ENCODE measurements at places on chromosomes 2 and 18.

- DNase-seq = no peak
Observed at GRCh38 chr18:63346031-63346430, 21.0 kb downstream of the KDSR start.

- no peak for DNase-seq
Observed at GRCh38 chr18:32478317-32478716, 7.6 kb upstream of the GAREM1 start.

DNA sequence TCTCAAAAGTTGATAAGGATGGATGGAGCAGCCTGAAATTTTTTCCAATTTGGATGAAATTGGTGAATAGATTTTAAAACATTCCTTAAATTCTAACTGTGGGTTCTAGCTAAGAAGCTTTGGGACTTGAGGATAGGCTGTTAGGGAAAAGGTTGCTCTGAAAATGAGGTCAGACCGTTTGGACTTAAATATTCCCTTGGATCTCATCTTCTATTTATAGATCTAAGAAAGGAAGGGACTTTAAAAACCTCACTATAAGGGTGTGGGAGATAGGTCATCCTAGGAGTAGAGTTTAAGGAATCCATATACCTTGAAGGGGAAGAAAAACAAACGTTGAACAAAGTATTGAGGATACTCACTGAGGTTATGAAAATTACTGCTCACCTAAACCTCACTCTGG lies 17.4 kb upstream of the SNORC start:
- no peak for DNase-seq

DNA sequence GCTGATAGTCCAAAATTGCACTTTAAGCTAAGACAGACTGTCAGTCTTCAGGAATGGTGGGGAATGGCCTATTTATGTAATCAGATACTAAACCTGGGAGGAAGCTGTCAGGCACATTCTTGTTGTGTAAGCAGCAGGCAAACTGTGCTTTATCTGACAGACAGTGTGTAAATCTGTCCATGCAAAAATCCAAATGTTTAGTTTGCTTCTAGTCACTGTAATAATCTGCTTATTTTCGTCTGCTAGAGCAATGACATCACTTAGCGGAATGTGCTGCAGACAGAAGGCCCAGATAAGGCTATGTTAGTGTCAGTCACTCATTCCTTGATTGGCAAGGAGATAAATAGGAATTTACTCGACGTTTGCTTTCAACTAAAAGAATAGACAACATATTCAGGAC lies 263.5 kb downstream of the ZNF407 start:
- no peak for DNase-seq

DNA sequence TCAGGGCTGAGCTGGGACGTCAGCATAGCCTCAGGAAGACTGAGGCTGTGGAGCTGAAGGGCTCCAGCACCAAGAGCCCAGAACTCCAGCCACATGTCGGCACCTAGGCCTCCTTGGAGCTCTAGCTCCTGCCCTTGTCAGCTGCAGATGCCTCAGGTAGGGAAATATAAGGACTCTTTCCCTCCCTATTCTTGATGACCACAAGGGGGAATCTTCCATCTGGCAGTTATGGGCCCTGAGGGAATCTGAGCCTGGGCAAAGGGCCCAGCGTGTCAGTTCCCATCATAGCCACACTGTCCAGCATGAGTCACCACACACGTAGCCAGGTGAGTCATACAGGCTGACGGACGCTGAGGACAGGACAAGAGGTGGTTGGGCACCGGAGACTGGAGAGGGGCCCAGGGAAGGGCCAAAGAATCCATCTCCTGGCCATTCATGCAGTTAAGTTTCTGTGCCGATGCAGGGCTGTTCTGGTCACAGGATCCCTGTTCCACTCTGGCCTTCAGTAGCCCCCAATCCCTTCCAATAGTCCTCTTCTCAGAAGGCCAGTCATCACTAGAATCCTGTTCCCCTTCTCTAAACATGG lies 1.8 kb downstream of the MPV17 start:
- DNase-seq = no peak

DNA sequence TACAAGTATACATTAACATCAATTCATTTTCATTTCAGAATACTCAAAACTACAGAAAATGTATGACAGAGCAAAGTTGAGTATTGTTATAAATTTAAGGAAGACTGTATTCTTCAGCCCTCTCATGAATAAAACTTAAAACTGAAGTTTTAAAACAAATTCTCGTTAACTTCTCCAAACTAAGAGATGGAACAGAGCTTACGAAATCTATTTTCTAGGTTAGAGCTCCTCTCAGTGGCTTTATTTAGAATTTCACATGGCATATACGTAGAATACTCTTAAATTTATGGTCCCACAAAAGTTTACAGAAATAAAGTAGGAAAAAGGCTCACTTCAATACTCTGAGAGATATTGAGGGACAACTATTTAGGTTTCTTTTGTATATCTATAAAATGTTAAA lies 612.1 kb downstream of the KCNJ3 start:
- no peak for DNase-seq

DNA sequence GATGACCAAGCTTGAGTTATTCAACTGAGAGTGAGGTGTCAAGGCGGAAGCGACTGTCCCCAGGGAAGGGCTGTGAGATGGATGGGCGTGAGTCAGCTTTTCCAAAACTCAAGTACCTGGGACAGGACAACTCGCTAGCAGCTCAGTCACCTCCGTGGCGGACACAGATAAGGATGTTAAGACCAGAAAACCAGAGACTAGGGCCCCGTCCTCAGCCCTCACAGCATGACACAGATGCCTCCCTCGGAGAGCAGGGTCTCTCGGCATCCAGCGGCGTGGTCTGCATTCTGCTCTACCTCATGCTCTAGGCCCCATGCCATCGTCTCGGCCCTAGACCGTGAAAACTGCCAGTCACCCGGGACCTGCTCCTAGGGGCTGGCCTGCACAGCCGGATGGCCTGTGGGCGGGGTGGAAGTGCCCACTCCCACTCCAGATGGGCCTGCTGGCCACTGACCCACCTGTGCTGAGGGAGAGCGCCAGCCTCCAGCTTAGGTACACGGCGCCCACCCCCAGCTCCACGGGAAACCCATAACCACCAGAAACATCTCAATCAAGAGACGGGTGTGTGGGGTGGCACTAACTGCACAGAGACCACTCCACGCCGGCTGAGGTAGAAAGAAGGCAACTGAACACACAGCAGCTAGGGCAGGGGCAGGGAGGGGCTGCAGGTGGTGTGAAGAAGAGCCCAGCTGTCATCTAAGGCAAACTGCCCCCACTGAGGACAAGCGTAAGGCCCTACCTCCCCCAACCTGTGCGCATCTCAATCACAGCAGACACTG lies 39.8 kb downstream of the ANO7 start:
- no peak for DNase-seq

- DNase-seq = no peak
Observed at GRCh38 chr18:77520767-77521166, 271.1 kb downstream of the GALR1 start.

GRCh38 chr2:26410764-26411243 lies 9.1 kb downstream of the DRC1 start:
- DNase-seq = no peak

GRCh38 chr2:224723586-224724217 lies 7.5 kb upstream of the CCDC195 start:
- DNase-seq = no peak

GRCh38 chr18:2529154-2529553 lies 42.2 kb downstream of the METTL4 start:
- no peak for DNase-seq

- no peak for DNase-seq
Observed at GRCh38 chr2:27212626-27213471, 781 bp upstream of the SLC5A6 start.

DNA sequence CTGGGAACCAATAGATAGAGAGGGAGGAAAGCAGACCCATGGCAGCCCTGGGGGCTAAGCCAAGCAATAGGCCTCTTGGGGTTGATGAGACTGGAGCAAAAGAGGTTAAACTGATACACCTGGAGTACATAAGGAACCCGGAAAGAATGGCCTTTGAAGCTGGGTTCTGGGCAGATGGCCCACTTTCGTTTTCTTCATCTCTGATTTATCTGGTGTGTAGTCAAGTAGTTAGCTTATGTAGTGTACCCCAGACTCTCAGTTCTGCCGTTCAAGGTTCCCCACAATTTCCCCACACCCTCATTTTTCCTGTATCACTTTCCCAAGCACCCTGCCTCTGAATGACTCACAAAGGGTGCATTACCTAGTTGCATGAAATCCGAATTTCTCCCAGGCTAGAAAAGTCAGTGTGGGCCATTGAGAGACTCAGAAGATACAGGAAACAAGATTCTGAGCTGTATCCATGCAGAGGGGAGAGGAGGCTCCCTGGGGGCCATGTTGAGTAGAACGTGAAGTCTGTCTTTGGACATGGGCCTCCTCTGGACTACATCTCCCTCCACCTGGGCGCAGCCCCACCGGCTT lies 235.0 kb downstream of the LOXHD1 start:
- DNase-seq = no peak

- no peak for DNase-seq
Observed at GRCh38 chr2:233968556-233968955, 51.4 kb downstream of the TRPM8 start.

- no peak for DNase-seq
Observed at GRCh38 chr2:86023366-86023712, 82.3 kb downstream of the POLR1A start.

DNA sequence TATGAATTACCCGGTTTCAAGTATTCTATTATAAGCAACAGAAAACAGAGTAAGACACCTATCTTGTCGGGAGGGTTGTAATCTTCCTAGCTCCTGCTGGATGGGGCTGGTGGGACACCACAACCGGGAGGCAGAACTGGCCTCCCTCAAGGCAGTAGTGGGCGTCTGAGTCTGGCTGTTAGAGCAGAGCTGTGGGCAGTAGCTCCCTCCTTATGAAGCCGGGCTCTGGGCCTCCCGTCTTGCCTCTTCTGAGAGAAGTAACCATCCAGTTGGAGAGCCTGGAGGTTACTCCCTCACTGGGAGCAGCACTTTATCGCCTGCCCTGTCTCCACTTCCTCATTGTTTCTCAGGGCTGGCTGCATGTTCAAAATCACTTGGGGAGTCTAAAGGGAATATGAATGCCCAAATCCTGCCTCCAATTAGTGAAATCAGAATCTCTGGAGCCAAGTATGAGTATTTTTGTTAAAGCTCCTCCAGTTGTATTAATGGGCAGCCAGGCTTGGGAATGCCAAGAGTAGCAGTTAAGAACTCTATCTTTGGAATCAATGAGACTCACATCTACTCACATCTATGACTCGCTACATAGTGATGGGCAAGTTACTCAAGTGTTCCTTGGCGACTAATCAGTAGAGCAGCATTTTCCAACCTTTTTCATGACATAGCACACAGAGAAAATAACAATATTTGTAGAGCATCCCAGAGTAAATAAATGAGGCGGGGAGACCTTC lies 27.3 kb upstream of the NRP2 start:
- DNase-seq = no peak

DNA sequence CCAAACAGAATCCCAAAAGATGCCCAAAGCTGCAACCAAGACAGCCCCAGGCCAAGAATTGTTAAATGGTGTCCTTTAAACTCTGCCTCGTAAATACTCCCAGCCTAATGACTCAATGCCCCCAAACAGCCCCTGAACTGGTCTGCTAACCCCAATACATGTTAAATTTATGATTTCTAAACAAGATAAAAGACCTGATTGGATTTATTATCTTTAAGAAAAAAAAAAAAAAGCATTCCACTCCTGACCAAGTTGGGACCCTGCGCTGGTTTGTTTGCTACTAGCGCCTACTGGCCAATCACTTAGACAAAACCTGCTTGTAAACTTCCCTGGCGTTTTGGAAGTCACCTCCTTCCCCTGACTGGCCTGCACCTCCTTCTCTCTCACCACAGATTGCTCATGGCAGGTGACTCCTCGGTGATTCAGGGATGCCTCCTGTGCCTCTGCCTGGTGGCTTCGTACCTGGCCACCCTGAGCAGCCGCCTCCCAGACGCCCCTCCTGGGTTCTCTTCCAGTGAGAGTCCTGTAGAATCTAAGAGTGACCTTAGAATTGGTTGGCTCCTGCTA lies 121.3 kb downstream of the BCL11A start:
- no peak for DNase-seq

DNA sequence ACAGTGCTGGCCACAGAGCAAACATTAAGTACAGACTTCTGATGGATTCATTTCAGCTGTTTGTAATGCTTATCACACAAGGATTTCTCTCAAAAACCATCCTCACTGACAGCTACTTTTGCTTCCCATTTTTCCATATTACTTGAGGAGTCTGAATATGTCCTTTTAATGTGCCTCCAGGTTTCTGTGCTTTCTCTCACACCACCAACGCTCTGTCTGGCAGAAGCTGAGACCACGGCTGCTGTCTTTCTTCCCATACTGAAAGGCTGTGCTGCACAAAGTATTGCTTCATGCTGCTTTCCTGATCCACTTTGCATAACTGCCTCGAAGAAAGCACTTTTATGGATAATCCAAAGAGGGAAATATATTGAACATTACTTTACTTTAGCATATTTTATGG lies 312.1 kb upstream of the ZEB2 start:
- no peak for DNase-seq

GRCh38 chr2:234388591-234388990 lies 108.3 kb downstream of the ARL4C start:
- DNase-seq = no peak
